Stimulated activated CD4-positive, alpha-beta T cell treated with anti-CD3 and anti-CD28 coated beads, TNF-alpha, amount 100 ng/mL, for 1 hour (primary cell): ENCODE measurements at places on chromosomes 1 and 21.

DNA sequence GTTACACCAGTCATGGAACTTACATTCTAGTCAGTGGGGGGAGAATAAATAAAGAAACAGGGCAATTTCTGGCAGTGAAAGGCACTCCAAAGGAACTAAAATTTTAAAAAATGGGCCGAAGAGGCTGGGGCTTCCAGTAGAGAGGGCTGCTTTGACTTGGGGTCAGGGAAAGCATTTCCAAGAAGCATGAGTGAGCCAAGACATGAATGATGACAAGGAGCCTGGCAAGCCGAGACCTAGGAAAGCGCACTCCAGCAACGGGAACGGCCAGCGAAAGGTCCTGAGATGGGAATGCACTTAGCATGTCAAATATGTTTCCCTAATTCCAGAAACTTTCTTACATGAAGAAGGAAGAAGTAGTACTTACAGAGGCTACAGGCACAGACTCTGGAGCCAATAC lies 95.4 kb upstream of the NGF start:
- no peak for DNase-seq

- no peak for DNase-seq
Observed at GRCh38 chr1:167229719-167230385, 9.2 kb downstream of the POU2F1 start.

DNA sequence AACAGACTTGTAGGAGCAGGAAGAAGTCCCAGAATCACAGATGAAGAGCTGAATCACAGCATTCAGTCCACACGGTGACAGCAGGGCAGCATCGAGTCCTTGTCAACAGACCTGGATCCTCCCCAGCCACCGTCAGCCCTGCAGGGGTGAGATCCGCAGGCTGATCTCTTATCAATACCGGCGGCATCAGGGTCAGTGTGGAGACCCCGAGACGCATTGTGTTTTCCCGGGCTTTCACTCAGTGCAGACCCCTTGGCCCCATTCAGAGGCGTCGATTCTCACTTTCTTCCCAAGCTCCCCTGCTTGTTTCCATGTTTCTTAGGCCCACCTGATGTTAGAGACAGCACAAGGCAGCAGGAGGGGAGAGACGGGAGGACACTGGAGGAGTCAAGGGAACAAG lies 609.6 kb downstream of the PTPRU start:
- DNase-seq, result no peak

DNA sequence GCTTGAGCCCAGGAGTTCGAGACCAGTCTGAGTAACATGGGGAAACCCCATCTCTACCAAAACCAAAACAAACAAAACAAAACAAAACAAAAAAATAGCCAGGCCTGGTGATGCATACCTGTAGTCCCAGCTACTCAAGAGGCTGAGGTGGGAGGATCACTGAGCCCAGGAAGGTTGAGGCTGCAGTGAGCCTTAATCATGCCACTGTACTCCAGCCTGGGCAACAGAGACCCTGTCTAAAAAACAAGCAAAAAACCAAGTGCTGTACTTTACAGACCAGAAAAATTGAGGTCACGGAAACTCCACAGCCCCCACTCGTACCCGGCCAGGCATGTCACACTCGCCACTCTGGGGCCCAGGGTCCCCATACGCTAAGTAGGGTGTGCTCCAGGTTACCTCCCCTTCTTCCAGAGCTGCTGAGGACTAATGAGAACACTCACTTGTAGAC lies 22.9 kb downstream of the ATP2B4 start:
- no peak for DNase-seq

DNA sequence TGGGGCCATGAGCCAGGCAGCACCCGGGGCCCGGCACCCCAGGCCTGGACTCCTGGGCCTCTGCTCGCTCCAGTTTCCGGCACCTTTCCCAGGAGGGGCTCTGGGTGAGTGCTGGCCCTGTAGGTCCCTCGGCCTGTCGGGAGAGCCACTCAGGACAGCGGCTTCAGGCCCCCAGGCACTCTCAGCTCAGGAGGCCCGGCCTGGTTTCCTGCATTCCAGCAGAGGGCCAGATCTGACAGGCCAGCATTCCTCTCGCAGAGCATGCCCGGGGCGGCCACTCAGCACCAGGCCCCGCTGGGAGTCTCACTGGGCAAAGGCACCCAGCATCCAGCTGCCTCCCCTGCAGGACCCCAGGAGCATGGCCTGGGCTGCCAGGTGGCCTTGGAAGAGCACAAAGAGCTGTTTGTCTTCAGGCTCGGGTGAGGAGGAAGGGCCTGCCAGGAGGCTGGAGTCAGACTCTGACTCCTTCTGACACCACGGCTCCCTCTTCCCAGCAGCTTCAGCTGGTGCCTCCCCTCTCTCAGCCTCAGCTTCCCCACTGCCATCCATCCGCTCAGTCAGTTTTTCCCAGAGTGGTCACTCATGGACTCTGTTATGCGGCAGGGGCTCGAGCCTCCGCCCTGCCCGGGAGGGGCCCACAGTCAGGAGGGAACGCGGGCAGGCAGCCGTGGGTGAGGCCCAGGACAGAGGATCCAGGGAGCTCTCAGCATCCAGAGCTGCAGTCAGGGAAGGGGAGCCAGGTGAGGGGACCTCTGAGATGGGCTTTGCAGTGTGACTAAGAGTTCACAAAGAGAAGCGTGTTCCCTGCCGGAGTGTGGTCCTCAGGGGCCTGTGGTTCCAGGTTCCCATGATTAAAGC lies 51.7 kb downstream of the WNT9A start:
- no peak for DNase-seq

- peak; percentile 63 for DNase-seq
Observed at GRCh38 chr21:45292399-45293219, 4.9 kb upstream of the POFUT2 start.

DNA sequence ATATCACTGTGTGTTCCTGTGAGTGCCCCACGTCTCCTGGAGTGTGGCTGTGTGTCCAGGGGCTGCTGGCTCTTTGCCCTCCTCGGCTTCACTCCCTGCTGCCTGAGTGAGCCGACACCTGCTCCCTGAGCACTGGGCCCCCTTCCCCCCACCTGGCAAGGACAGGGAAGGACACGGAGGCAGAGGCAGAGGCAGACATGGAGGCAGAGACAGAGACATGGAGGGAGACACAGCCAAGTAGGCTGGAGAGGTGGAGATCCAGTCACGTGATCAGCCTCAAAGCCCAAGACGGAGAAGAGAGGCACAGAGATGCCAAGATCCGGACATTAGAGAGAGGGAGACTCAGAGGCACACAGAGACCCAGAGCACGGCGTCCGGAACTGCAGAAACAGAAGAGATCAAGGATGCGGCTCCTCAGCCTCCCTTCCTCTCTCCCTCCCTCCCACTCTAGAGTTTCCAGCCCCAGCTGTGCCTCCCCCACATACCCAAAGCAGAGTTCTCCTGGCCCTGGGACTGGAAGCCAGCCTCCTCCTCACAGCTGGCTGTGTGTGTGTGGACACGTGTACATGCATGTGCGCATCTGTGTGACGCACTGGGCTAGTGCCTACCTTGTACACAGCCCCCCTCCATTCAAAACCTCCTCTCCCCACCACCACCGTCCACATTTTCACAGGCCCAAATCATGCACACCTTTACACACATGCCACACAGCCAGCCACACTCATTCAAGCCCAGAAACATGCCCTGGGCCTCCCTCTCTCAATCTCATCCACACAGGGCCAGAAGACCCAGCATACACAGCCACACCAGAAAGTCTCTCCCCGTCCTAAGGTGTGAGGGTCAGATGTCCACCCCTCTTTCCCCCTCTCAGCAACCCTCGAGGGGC lies 39.1 kb upstream of the WASF2 start:
- no peak for DNase-seq

DNA sequence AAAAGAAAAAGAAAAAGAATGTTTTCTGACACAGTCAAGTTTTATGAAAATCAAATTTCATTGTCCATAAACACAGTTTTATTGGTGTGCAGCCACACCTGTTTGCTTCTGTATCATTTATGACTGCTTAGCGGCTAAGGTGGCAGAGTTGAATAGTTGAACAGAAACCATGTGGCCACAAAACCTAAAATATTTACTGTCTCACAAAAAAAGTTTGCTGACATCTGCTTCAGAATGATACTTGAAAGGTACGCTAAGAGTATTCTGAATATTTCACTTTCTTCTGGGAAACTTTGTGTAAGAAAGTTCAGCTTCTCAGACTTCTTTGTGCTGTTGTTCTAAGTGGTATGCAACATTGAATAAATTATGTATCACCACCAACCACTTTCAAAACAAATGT lies 6.2 kb downstream of the KCNK1 start:
- no peak for DNase-seq

- DNase-seq, result no peak
Observed at GRCh38 chr1:115764541-115764940, 4.0 kb downstream of the CASQ2 start.

DNA sequence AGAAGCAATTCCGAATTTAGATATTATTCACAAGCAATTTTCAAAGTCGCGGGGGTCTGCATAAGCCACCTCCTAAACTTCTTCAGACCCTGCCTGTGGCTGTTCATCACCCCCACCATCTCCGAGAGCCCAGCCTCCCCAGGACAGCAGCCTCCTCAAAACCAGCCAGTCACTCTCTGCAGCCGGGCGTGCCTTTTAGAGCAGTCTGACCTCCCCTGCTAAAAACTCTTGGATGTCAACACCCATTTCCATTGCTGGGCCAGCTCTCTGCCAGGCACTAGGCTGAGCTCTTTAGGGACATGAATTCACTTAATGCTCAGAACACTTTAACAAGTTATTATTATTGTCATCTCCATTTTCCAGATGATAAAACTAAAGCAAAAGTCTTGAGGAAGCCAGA lies 11.7 kb downstream of the ADPRS start:
- DNase-seq, result no peak

DNA sequence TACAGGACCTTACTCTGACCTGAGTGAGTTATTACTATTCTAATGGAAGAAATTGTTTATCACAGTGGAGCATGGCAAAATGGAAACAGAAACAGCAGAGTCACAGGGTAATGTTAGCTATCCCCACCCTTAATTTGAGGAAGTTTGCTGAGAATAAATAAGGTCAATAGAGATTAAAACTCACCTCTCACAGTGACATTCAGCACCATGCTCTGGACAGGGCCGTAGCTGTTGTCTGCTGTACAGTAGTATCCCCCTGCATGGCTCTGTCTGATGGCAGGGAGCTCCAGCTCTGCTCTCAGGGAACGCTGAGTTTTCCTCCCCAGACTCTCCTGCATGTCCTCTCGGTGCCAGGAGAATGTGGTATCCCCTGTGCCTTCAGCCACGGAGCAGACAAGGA lies 11.9 kb downstream of the FCRL4 start:
- no peak for DNase-seq

DNA sequence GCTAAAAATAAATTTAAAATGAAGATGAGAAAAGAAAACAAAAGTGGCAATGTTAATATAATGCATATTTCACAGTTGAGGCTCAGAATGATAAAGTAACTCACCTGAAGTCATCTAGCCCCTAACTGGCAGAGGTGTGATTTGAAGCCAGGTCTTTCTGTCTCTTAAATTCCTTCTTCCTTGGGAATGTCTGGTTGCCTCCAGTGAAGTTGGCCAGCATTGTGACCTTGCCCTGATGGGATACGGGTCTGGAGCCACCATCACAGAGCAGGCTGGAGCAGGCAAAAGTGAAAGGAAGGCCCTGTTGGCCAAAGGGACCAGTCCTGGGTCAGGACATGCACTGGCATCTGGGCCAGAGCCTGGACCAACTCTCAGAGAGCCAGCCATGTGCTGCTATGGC lies 111.7 kb downstream of the EPHB2 start:
- DNase-seq, result no peak
